ENCODE measurements at places on chromosomes 1 and 21.

- peak; percentile 83 for DNase-seq
These were observed 85.3 kb downstream of the CDC7 start for GRCh38 chr1:91585982-91586381.

DNA sequence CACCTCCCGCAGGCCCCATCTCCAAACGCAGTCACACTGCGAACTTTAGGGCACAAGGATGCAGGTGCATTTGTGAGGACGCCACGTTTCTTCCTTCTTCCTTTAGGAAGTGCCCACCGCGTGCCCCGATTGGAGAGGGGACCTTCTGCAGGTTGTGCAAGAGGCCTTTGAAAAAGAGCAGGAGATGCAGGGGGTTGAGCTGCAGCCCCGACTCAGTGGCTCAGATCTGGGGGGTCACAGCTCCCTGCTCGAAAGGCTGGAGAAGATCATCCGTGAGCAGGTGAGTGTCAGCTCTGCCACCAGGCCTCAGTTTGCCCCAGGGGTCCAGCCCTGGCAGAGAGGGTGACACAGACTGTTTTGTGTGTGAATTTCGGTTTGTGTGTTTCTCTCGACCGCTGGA is 31.2 kb upstream of the DIP2A start:
- DNase-seq, result no peak

GRCh38 chr1:227572752-227573151 is 9.4 kb downstream of the ZNF678 start:
- no peak for DNase-seq

DNA sequence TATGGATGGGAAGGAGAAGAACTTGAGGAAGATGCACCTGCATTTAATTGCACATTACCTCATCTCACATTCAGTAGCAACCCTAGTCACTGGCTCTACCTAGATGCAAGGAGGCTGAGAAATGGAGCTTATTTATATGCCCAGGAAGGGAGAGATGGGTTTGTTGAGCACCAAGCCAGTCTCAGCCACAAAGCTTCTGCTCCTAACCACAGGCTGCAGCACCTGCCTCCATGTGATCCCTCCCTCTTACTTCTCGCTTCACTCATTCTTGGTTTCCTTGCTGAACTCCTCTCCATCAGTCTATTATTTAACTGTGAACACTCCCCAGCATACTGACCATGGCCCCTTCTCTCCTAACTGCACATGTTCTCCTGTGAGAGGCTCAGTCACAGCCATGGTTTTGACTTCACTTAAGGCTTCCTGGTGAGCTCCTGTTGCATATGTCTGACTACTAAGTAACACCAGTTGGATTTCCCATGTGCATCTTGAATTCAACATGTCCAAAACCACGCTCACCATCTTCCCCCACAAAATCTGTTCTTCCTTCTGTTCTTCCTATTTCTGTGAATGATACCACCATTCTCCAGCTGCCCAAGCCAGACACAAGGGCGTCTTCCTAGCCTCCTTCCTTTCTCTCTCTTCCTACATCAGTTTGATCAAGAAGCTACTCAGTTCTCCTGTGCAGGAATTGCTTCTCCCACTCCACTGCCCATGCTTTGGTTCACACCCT is 139.8 kb downstream of the AK5 start:
- DNase-seq, result no peak

DNA sequence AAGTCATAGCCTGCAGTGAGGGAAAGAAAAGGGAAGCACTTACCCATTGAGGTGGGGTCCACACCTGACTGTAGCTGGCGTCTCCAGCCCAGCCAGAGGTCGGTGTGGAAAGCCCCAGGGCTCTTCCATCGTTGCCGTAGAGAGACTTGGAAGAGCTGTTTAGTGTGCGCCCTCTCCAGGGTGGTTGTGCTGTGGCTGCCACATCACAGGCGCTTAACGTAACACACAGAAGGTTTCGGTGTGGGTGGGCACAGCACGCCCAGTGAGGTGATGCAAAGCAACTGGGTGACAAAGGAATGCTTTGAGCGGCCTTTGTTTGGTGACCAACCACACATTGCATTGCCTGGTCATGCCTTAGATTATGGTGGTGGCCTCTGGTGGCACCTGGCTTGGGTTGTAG is 36.8 kb upstream of the KIF1B start:
- no peak for DNase-seq

- no peak for DNase-seq
These were observed 593.1 kb downstream of the PTBP2 start for GRCh38 chr1:97314685-97315084.

DNA sequence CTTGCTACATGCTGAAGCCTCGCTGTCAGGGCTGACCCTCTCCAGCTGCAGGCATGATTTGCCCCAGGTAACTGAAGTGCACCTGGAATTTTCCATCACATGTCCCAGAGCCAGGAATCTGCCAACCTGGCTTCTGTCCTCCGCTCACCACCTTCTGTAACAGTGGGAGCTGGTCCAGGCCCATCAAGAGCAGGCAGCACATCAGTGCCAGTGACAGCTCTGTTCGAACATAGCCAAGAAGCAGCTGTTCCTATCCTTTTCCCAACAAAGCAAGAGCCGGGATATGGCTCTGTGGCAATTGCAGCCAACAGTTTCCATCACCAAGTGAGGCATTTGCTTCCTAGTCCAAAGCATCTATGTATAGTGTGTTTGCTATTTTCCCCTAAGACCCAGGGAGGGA is 42.2 kb upstream of the KANK4 start:
- no peak for DNase-seq

GRCh38 chr1:196680107-196680506 is 28.3 kb downstream of the CFH start:
- no peak for DNase-seq

DNA sequence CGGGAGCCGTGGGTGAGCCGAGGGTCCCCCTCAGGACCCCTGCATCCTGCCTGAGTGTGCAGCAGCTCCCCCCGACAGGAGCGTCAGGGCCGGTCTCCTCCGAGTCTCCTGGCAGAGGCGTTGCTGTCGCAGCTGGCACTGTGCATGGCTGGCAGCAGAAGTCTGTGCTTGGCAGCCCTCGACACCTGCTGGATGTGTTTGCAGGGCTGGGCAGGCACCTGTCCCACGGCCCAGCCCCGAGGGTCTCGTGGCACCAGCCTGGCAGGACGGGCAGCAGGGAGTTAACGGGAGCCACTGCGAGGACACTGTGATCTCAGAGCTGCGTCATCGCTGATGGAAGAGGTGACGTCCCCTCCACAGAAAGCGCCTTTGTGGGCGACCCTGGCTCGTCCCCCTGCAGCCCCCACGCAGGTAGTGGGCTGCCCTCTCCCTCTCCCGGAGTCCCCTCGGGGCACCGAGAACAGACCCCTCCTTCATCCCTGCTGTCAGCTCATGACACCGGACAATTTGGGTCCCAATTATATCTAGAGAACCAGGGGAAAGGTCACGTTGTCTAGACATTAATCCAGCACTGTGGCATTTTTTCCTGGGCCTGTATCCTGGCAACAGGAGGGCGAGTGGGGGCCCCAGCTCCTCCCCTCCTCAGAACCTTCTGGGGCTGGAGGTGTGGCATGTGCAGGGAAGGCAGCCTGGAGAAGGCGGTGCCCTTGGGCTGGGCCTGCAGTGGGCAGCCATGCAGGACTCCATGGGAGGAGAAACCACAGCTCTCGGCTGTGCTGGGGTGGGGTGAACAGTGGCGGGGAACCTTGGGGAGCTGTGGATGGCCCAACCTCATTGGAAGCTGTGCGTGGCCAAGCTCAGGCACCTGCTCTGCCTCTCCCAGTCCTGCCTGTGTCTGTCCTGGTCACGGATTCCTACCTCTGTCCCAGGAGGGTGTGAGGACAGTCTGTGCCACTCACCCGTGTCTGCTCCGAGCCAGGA is 15.4 kb downstream of the COL18A1 start:
- DNase-seq, result peak; percentile 77

DNA sequence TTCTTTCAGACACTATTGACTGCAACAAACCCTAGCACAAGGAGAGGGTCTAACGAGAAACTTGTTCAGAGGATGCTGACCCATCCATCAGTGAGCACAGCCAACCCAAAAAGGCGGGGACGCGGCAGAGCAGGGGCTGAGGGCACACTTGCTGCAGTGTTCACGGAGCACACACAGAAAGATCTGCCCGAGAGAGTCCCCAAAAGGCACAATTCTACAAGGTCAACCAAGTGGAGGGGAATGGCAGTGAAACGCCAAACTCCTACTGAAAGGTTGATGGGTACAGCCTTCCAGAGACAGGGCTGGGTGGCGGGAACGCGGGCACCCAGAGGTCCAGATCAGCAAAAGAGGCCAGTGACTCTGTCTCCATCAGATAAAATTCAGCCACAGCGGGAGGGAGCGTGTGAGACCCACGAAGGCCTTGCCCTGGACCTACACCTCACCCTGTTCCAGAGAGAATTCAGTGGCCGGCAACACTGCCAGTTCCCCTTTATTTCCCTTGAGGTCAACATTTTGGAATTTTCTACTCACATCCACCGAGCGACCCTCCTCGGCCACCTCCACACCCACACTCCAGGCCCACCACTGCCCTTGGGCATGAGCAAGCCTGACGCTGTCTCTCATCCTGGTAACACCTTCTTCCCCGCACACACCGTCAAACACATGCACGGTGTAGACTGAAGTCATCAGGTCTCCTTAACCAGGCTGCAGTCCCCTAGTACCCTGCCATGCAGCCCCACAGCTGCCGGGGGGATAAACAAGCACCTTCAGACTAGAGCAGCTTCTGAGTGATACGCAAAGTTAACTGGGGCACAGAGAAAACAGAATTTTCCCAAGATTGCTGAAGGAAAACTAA is 5.5 kb downstream of the GNG4 start:
- DNase-seq, result no peak

DNA sequence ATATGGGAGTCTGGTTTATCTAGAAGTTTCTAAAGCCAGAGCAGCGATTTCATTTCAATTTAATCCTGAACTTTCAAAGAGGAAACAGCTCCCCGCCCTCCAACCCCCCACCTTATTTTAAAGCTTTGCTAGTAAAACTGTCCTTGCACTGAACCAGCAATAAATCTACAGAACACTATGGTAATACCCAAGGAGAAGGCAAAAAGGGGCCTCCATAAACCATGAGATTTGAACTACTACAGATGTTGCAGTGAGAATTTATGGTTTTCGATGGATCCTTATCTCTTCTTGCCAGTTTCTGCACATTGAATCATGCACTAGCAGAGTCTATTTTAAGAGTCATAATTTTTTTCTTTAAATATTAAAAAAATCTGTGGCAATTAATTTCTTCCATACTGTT is 64.8 kb upstream of the BEND5 start:
- DNase-seq, result no peak

DNA sequence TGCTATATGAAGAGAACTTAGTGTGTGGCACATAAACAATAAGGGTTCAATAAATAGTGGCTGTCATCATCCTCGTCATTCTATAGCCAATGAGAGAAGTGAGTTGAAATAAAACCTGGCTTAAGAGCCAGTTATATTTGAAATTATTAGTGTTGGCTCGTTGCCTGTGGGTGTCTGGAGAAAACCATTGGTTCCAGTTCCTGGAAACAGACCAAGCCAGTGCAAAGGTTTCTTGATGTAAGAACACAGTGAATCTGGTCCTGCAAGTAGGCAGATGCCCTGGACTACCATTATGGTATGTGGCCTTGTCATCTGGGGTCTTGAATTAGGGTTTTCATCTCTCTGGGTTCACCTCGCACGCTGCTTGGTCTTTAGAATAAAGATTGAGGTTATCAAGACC is 43.3 kb downstream of the URB2 start:
- DNase-seq, result no peak

DNA sequence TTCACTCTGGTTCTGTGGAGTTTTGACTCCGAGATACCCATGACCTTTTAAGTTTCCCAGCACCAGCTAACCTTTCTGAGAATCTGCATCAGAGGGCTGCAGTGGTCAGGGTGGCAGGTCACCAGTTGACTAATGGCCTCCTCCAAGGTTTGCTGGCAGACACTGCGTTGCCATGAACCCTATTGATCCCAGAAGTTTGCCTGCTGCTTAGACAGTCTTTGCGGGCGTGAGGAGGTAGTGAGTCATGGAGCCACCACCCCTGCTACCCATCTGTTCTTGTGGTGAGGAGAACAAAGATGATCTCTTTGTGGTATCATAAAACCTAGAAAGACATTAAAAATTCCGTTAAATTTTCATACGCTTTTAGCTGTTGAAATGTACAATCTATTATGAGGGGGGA is 180.4 kb downstream of the FGGY start:
- peak; percentile 94 for DNase-seq

- DNase-seq, result no peak
These were observed 53.3 kb upstream of the SEC16B start for GRCh38 chr1:178023181-178023618.

DNA sequence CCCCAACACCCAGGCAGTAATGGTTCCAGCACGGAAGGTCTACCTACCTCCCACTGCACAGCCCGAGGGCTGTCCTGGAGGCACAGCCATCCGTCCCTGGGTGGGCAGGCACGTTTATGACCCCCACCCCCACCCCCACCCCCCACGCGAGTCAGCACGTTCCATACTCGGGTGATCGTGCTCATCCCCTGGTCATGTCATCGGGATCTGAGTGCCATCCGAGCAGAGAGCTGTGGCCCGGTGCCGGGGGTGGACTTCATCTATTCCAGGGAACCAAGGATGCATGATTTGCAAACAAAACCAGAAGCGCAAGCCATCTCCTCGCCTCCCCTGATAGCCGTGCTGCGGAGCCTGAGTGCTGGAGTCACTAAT is 1.1 kb downstream of the TSPEAR start:
- DNase-seq, result no peak

DNA sequence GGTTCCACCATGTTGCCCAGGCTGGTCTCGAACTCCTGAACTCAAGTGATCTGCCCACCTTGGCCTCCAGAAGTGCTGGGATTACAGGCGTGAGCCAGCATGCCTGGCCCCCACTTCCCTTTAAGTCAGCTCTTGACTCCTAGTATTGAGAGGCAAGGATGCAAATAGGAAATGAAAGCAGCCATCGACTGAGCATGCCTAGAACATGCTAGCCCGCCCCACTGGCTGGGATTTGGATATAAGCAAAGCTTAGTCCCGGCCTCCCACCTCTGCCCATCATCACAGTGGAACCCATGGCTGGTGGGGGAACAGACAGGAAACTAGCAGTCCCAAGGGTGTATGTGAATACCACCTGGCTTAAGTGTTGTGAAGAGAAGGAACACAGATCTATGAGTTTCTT is 10.5 kb downstream of the C1orf167 start:
- no peak for DNase-seq

GRCh38 chr1:220271706-220272046 is 577 bp downstream of the RAB3GAP2 start:
- no peak for DNase-seq

GRCh38 chr1:32486463-32487113 is 21.7 kb downstream of the ZBTB8B start:
- no peak for DNase-seq

GRCh38 chr1:117670976-117671780 is 65.3 kb downstream of the TENT5C start:
- no peak for DNase-seq

GRCh38 chr1:65948609-65949229 is 156.0 kb downstream of the PDE4B start:
- no peak for DNase-seq

DNA sequence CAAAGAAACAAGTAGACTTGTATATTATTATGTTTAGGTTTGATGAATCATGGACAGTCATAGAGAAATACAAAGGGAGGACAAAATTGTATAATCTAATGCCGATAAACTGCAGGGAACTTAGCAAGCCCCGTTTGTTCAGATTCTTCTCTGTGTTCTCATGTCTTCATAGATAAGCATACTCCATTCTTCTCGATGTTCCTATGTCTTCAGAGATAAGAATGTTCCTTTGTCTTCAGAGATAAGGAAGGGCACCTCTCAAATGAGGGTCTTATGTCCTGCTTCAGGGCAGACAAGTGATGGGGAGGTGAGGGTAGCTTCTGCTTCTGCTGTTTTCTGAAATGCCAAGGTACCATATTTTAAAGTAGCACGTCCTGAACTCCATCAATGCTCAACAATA is 19.7 kb upstream of the TADA1 start:
- DNase-seq, result no peak

GRCh38 chr1:222547944-222548671 is at the start of gene HHIPL2:
Gene HHIPL2, minus strand, starts transcription at chr1:222548104. Its CDS starts 60 bp downstream, at chr1:222548044.
- DNase-seq, result no peak

All from RCC 7860 (cell line).